ENCODE measurements at places on chromosomes 12 and 14.

GRCh38 chr12:22802883-22803630 is 178.1 kb downstream of the ETNK1 start:
- no peak for DNase-seq

- DNase-seq, result no peak
Measured at GRCh38 chr12:79512068-79512467, 178.7 kb downstream of the PAWR start.

DNA sequence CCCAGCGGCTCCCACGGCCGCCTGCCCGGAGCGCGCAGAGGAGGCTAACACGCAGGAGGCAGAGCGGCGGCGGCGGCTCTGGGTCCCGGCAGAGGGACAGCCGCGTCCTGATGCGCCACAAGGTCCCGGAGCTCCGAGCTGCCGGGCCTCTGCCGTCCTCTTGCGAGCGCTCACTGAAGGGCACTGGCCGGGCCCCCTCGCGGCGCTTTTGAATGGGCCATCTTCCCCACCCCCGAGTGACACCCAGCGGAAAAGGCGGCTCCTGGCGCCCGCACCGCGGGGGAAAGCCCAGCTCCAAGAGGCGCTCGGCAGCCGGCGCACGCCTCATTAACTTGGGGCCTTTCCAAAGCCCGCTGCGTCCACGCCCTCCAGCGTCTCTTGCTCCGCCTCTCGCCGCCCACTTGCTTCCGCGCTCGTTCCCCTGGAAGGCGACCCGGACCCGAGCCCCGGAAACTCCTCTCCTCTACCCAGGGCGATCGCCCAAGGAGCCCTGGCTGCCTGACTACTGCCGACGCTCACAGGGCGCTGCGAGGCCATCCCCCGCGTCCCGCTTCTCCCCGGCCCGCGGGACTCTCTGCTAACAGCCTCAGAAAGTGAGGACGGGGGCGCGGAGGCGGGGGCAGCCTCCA is at the start of gene PHLDA1:
Gene PHLDA1 (minus strand): TSS at position 363 of the 629 bp plus-strand sequence.
- peak; percentile 94 for DNase-seq

- DNase-seq, result no peak
Measured at GRCh38 chr12:10388624-10389413, 1.0 kb downstream of the KLRK1 start.

GRCh38 chr14:60247994-60248696 is 876 bp upstream of the PPM1A start:
- peak; percentile 67 for DNase-seq

DNA sequence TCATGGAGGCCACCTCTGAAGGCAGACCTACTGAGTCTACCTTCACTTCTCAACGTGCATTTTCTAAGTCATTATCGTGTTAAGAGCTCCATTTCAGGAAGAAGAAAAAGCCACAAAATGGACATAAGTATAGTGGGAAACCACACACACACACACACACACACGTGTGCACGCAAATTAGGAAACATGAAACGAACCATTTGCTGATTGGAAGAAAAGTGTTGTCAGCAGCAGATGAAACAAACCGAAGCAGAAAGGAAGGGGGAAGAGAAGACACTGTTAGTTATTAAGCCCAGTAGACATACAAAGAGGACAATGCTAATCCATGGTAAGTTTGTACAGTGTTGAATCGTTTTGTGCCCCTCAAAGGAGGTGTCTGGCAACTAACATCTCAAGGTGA is 9.9 kb upstream of the VPS33A start:
- DNase-seq, result no peak

DNA sequence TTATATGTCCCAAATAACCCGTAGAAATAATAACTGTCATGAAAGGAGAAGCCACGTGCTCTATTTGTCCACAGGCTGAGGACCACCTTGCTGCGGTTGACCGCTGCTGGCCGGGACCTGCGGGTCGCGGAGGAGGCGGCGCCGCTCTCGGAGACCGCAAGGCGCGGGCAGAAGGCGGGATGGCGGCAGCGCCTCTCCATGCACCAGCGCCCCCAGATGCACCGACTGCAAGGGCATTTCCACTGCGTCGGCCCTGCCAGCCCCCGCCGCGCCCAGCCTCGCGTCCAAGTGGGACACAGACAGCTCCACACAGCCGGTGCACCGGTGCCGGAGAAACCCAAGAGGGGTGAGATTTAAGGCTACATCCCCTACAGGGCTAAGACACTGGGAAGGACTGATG is 21.0 kb downstream of the RPGRIP1 start:
- DNase-seq, result peak; percentile 23

DNA sequence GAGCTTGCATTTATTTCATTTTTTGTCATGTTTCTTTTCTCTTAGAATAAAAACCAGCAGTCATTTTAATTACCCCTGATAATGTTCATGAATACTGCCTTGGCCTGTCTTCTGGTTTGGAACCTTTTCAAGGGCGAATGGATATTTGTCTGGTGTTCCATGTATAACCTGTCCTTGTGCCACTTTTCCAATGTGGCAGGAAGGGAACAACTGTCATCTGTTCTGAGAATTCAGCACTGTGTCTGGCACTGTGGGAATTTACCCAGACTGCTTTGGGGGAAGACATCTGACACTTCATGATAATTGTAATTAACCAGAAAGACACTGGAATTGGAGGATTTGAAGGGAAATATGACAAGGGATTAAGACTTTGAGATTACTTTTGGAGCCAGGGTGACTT is 352.8 kb downstream of the APAF1 start:
- no peak for DNase-seq

GRCh38 chr12:60394665-60395064 is 798.8 kb downstream of the SLC16A7 start:
- DNase-seq, result no peak

DNA sequence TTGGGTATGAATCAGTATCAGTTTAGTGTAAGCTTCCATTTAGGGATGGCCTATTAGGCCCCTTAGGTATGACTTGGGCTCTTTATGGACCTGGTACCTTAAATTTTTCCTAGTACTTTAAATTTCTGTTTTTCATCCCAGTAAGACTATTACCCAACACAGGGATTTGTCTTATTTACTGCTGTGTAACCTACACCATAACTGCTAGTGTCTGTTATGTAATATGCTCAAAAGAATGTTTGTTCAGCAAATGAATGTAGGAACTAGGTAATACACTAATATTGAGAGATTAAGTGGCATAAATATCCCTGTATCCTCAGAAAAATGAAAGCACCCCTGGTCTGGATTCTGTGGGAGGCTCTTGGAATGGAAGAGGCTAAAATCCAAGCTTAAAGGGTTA is 63.7 kb upstream of the YARS2 start:
- DNase-seq, result no peak

DNA sequence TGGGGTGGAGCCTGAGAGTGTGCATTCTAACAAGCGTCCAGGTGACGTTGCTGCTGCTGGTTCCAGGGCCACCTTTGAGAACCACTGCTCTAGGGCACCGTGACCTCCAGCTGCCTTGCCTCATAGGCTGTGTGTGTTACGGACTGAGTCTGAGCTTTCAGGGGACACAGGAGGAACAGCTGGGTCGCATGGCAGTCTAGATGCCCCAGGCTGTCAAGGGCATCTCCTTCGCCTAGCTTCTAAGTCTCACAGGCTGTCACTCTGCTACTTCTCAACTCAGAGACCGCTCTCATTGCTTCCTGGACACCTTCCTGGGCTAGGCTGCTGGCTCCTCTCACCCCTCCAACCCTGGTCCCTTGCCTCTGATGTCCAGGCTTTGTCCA is 965 bp downstream of the KRT73 start:
- no peak for DNase-seq

GRCh38 chr12:75635606-75636444 is 124.4 kb upstream of the KRR1 start:
- no peak for DNase-seq

GRCh38 chr12:25725931-25726330 is 172.8 kb upstream of the LMNTD1 start:
- DNase-seq, result no peak

DNA sequence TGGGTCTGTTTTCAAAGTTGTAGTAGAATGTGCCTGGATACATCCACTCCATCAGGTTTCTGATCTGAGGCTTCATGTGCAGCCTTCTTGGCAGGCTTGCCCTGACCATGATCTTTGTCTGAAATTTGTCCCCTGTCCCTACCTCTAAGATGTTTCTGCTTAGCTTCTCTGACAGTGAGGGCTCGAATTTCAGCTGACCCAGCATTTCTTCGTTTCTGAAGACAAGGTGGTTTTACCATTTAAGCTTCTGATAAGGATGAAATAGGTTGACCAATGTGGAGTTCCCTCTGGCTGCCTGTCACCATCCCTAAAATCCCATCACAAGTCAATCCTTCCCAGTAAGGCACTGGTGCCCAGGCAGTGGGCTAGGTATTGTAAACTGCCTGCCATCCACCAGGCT is 57.0 kb downstream of the CMKLR1 start:
- no peak for DNase-seq

- DNase-seq, result no peak
Measured at GRCh38 chr14:36176524-36176923, at the start of gene PTCSC3. PTCSC3 (minus strand) TSS chr14:36176722.

DNA sequence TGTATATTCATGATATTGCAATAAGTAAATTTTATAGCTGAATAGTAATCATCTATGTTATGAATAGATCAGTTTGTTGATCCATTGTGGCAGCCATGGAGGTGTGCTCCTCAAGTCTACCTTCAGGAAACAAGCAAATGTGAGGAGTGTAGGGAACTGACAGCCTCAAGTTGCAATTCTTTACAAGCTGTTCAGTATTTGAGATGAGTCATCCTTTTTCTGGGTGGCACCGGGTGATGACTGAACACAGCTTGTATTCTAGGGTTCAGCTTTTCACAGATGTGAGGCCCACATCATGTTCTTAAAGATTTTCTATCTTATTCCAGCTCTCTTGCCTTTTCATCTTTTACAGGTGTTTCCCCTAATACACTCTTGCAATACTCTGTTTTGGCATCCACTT is 452.4 kb downstream of the KCNH5 start:
- DNase-seq, result no peak

GRCh38 chr12:84435682-84436081 is 476.9 kb downstream of the SLC6A15 start:
- no peak for DNase-seq

GRCh38 chr12:113804961-113805600 is 161.0 kb downstream of the RBM19 start:
- DNase-seq, result no peak

DNA sequence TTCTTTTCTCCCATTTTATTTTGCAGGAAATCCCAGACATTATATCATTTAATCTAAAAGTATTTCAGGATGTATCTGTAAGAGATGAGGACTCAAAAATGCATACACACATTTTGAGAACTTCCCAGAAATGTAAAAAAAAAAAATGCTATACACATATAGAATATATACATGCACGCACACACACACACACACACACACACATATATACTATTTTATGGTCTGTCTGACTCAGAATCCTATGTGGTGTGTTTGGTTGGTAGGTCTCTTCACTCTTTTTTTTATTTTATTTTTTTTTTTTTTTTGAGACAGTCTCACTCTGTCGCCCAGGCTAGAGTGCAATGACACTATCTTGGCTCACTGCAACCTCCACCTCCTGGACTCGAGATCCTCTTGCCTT is 65.5 kb downstream of the FBXO34 start:
- DNase-seq, result no peak

- no peak for DNase-seq
Measured at GRCh38 chr14:39090548-39091111, 12.4 kb downstream of the SEC23A start.

- no peak for DNase-seq
Measured at GRCh38 chr12:94277426-94278000, 129.1 kb downstream of the PLXNC1 start.

DNA sequence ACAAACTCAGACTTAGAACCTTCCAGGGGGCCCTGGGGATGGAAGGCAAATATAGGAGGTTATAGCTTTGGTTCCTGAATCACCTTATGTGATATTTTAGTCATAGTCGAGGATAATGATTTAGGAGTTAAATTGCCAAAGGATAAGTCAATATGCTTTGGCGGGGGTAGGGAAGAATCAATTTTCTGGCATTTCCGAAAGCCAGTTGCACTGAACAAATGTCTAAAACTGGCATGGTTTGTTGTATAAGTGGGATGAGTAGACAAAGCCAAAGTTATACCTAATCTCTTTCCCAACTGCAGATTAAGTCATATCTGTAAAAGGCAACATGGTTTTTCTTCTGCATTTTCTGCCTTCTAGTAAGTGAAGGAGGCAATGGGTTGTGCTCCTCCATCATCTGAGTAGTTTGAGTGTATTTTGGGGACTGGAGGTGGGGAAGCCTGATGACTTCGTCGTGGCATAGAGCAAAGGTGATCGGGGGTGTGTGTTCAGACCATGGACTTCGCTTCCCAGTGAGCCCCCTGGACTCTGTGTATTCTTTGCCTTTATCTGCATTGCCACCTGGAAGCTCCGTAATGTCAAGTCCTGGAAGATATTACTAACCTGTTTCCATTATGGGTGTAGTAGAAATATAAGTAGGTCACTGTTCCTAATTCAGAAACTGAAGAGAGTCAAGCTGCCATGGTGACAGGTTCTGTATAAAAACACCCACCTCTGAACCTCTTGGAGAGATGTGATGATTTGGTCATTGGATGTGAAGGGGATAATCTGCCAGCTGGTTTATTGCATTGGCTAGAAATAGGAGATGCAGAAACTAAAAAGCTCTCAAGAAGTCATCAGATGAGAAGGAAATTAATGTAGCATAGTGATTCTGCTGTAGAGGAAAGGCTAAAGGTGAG is 24.5 kb downstream of the PPFIBP1 start:
- no peak for DNase-seq

- DNase-seq, result no peak
Measured at GRCh38 chr12:82688596-82688995, 1.9 kb downstream of the TMTC2 start.

DNA sequence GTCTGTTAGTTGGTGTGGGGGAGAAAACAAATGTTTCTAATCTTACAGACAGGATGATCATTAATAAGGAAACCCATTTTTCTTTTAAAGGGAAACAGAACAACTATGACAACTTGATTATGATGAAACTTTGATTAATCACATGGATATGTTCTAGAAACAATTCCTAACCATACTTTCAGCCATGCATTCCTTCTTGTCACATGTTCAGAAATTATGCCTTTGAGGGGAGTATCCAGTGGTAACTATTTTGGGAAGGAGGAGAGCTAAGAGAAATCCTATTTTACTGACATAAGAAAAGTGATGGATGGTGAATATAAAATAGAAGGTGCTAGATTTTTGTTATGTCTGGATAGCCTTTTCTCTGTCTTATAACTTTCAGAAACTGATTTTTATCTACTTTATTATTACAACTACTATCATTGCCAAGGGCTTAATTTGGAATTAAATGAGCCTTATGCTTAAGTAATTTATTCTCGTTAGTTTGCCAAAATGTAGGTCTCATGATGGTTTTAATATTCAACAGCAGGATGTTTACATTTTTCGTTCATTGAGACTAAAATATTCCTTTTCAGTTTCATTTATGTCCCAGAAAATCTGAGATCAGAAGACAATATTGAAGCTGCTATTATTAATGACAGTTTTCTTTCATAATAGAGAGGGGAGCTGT is 200.1 kb downstream of the TMTC2 start:
- no peak for DNase-seq

- no peak for DNase-seq
Measured at GRCh38 chr12:58313091-58313855, 371.9 kb downstream of the ATP23 start.

- peak; percentile 49 for DNase-seq
Measured at GRCh38 chr14:22002860-22003284, 329.3 kb upstream of the OR4E1 start.

GRCh38 chr12:57522887-57523705 is 472 bp downstream of the MBD6 start:
- DNase-seq, result no peak

GRCh38 chr12:64946132-64946829 is 121.8 kb downstream of the TBC1D30 start:
- no peak for DNase-seq

Measured in effector memory CD8-positive, alpha-beta T cell (primary cell).